Activated CD4-positive, alpha-beta T cell treated with anti-CD3 and anti-CD28 coated beads, Interleukin-2, amount 10 ng/mL, durations not matched to agents 7 days and 5 days (primary cell): ENCODE measurements at places on chromosomes 3 and 15. TPM values are rescaled to one million over a fixed set of nuclear protein-coding genes. Genes with fewer than 3 reads are reported as not detected.

The HIGD2B gene
- not detected for total RNA-seq

GRCh38 chr3:134084242-134084950 is 54.7 kb upstream of the SLCO2A1 start:
- DNase-seq = no peak

The GRAMD2A gene
- total RNA-seq = not detected

The KLHL40 gene
- total RNA-seq = not detected

- DNase-seq = no peak
These were observed 52.9 kb downstream of the LRTM1 start for GRCh38 chr3:54874816-54875556.

The SPTSSB gene
- total RNA-seq = not detected
